ENCODE measurements at places on chromosomes 1 and 21.

- DNase-seq: no peak
Observed at GRCh38 chr1:67834246-67834877, 1.1 kb upstream of the GNG12 start.

DNA sequence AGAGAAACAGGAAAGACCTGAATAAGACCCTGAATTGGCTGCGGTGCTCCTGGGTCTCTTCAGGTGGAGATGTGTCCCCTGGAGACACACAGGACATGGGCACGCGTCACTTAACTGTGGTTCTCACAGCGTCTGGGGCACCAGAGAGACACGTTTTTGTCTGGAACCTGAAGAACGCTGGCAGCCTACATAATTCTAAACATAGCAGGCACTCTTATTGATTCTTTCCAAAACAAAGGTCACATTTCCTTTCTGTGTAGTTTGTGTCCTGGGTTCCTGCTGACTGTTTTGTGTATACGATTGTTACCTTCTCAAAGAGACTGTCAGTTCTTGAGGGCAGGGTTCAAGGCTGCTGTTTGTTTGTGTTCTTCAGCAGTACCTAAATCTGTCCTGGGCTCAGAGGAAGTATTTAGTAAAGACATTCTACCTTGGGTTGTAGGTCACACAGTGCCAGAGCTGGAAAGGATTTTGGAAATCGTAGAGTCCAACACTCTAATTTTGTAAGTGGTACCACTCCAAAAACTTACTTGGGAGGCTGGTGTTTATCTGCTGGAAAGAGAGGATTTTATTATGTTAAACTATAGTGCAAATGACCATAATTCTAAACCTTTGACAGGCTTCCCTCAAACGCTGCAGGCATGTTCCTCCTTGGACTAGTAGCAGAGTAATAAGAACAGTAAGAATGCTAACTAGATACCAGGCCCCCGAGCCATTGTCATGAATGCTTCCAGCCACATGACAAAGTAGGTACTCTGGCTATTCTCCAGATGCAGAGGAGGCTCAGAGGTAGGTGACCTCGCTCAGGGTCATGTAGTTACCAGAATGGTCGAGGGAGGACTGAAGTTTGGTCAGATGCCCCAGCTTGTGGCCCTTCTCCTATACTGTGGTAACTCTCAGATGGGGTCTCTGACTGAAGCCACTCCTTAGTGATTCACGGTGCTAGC lies 164.3 kb downstream of the DHRS3 start:
- no peak for DNase-seq

- DNase-seq: no peak
Observed at GRCh38 chr1:7390604-7391000, 380.5 kb upstream of the VAMP3 start.

DNA sequence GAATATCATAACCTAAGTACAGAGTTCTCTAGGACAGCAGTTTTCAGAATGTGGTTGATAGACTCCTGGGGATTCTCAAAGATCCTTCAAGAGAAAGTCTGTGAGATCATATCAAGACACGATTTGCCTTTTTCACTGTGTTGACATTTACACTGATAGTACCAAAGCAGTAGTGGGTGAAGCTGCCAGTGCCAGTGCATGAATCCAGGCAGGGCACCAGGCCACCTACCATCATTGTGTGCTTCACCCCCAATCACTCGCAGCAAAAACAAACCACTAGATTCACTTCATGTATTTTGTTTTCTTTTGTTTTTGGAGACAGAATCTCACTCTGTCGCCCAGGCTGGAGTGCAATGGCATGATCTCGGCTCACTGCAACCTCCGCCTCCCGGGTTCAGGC lies 23.9 kb downstream of the DNAJC16 start:
- no peak for DNase-seq

GRCh38 chr1:163265547-163265946 lies 56.2 kb upstream of the NUF2 start:
- DNase-seq: no peak

GRCh38 chr21:26135520-26135919 lies 35.0 kb downstream of the APP start:
- DNase-seq: no peak

- DNase-seq: no peak
Observed at GRCh38 chr1:178912597-178912996, 41.7 kb upstream of the ANGPTL1 start.

DNA sequence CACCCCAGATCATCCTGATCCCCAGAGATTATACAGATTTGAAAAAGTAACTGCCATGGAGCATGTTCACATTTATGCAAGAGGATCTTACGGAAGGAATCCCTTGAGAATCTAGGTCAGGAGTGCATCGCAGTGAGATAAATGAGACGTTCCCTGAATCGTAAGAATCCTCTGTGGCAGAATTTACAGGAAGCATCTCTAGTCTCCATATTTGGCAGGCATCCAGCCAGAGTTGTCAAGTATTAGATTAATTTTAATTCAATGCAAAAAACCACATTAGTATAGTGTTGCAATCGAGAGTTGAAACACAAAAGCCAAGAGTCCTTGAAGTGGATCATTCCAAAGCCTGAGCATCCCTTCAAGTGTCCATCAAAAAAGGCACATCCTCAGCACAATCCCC lies 100.8 kb downstream of the RRAGC start:
- no peak for DNase-seq

- no peak for DNase-seq
Observed at GRCh38 chr21:43187715-43188114, 18.9 kb downstream of the CRYAA start.

DNA sequence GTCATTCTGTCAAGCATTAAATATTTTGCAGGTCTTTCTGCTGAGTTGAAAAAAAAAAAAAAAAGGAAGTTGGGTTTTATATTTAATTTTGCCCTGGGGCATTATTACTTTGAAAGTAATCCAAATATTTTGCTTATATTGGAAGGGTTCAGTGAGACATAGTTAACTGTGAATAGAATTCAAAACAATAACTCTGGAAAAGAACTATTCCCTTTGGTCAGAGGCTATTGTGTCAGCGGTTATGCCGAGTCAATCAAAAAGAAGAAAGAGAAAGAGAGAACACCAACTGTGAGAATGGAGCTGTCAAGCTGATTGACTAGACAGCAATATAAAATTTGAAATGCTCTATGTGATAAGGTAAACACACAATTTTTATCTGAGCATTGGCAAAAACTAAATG lies 761.7 kb downstream of the ADGRL2 start:
- no peak for DNase-seq

DNA sequence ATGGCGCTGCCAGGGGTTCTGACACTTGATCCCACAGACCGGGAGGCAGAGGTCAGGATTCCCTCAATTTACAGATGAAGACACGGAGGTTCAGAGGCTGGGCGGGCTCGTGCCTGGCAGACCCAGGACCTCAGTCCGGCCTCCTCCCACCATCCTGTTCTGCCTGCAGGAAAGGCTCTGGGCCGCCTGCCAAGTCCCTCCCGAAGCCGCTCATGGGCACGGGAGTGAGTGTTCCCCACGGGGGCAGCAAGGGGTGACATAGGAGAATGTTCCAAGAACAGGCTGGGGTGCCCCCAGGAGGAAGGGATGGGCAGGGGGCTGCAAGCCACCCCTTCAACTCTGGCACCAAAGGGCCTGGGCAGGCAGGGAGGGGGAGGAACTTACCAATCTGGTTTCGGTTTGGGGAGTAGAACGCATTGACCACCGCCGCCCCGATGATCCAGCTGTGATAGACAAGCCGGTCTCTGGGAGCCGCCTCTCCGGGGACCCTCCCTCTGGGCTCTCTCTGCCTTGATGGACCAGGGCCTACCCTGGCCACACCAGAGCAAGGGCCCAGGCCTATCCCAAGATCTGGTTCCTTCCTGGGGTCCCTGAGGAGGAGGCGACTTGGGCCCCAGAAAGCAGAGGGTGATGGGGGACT lies 7.5 kb downstream of the PRXL2B start:
- no peak for DNase-seq

GRCh38 chr1:110070282-110070669 lies 196 bp downstream of the ALX3 start:
- DNase-seq: no peak

DNA sequence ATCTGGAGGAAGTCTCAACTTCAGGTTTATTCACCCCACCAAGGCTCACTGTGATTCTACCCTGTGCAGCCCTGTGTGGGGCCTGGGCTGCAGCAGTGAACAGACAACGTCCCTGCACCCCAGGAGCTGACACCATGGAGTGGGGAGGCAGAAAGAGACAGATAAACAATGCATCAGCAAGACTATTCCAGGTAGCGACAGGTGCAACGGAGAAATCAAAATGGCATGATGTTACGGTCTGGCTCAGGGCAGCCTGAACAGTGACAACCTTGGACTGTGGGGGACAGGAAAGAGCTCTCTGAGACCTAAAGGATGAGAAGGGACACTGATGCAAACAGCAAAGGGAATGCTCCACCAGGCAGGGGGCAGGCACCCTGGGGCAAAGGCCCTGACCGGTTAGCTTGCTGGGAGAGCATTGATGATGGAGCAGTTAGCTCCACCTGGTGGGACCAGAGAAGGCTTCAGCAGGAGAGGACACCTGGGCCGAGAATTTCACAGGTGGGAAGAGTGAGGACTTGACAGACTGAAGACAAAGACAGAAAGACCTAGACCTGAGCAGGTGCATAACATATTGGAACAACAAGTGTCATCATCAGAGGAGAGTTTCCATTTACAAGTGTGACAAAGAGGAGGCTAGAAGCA lies 589.9 kb downstream of the MATN1 start:
- no peak for DNase-seq

DNA sequence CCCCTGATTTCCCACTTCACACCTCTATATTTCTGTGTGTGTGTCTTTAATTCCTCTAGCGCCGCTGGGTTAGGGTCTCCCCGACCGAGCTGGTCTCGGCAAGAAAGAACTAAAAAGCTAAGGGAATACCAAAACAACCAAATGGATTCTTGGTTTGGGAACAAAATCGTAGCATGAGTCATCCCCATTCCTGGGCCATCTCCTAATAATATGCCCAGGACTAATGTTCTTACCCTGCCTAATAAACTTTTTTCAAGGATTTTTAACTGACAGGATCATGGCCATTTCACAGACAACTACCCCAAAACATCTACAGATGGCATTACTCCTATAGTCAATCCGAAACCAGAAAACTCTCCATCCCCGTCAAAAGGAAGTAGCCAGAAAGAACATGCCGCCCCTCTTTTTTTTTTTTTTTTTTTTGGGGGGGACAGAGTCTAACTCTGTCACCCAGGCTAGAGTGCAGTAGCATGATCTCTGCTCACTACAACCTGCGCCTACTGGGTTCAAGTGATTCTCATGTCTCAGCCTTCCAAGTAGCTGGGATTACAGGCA lies 4.1 kb upstream of the HPDL start:
- DNase-seq: no peak

GRCh38 chr1:220754212-220754917 lies 6.2 kb downstream of the MTARC2 start:
- peak; percentile 50 for DNase-seq

- DNase-seq: no peak
Observed at GRCh38 chr1:66412704-66413103, 121.2 kb upstream of the SGIP1 start.

GRCh38 chr1:58783090-58783992 lies 506 bp downstream of the JUN start:
- DNase-seq: peak; percentile 71

Measured in NB4 (cell line).